ENCODE measurements at places on chromosomes 4 and X.

DNA sequence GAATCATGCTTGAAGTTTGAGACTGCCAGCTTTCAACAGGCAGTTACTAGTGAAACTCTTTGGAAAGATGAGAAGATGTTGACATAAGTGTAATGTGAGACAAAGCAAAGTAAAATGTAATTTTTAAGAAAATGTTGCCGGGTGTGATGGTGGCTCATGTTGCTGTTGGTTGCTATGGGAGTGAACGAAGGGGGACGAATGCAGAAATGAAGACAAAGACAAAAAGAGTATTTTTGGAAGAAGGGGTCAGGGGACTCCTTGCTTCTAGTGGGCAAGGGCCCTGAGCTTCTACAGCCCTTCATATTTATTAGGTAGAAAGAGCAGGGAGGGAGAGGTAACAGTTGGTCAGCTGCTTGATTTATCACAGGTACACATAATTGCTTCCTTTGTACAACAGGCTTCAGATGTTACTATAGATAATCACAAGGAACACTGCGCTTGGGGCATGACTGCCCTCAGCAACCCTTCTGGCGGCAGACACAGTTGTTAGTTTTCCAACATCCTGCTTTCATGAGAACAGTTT lies 11.9 kb upstream of the UGDH start:
- no peak for DNase-seq

- no peak for DNase-seq
These were observed 87.7 kb upstream of the SRD5A3 start for GRCh38 chr4:55258152-55258865.

DNA sequence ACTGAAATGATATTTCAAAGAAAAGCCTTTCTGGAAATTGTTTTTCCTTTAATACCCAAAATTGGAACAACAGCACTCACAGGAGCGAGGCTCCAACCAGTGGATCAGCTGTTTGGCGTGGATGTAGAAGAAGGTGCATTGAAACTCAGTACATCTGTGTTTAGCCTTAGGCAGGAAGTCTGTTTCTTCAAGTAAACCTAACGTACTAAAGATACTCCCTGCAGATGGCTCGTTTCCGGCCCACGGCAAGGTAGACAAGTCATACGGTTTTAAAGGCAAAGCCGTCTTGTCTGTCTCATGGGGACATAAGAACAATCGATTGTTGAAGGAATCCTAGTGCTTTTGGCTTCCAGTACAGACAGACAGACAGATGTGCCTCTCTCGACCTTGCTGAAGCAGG lies 50.0 kb upstream of the CLCN4 start:
- DNase-seq = no peak

DNA sequence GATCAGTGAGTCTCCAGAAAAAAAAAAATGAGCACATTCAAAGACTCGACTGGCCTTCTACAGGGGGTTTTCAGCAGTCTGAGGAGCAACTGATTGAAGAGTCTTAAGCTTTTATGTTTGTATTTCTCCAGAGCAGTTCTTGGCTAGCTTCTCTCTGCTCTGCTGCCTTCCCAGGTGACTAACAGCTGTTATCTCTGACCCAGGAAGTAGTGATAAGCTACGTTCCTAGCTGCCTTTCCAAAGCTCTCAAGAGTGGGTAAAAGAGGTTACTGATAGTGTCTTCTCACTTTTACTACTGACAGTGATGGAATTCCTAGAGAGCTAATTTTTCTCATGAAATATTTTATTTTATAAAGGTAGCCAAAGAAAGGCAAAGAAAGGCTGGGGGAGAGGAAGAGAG lies 66.6 kb downstream of the ENOX2 start:
- DNase-seq = no peak

- no peak for DNase-seq
These were observed 44.9 kb downstream of the CCNG2 start for GRCh38 chr4:77201857-77202256.

GRCh38 chrX:48891402-48892288 lies 5.9 kb downstream of the TIMM17B start:
- peak; percentile 80 for DNase-seq

DNA sequence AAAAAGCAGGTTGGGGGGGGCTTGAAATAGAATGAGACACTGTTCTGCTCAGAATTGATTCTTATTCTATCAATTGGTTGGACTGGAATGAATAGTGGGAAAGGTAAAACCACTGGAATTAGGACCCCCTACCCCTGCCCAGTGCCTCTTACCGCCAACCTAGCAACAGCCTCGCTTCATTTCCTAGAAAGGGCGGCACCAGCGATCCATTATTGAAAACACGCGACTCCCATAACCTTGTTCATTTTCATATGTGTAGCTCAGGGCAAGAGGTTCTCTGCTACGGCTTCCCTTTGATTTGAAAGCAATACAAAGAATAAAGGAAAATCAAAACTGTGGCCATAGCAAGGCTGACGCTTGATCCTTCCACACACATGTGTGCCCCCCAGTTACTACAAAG lies 33.7 kb downstream of the IDS start:
- DNase-seq = no peak

GRCh38 chr4:167578906-167579305 lies 344.6 kb upstream of the SPOCK3 start:
- DNase-seq = no peak

GRCh38 chr4:94237271-94237670 lies 29.6 kb downstream of the SMARCAD1 start:
- DNase-seq = no peak

DNA sequence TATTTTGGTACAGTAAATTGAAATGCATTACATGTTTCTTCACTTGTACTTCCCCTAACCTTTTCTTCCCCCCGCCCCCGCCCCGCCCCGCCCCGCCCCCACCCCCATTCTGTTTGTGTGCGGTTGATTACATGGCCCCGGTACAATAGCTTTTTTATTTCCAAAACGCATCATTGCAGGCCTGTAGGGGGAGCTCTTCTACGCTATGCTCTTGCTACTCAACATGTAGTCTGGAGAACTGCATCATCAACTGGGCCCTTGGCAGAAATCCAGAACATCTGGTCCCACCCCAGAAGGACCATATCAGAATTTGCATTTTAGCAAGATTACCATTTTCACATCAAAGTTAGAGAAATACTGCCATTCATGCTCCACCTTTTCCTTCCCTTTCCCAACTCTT lies 333.3 kb upstream of the DDX53 start:
- no peak for DNase-seq

GRCh38 chrX:78378476-78379115 lies 51.2 kb upstream of the CYSLTR1 start:
- no peak for DNase-seq

DNA sequence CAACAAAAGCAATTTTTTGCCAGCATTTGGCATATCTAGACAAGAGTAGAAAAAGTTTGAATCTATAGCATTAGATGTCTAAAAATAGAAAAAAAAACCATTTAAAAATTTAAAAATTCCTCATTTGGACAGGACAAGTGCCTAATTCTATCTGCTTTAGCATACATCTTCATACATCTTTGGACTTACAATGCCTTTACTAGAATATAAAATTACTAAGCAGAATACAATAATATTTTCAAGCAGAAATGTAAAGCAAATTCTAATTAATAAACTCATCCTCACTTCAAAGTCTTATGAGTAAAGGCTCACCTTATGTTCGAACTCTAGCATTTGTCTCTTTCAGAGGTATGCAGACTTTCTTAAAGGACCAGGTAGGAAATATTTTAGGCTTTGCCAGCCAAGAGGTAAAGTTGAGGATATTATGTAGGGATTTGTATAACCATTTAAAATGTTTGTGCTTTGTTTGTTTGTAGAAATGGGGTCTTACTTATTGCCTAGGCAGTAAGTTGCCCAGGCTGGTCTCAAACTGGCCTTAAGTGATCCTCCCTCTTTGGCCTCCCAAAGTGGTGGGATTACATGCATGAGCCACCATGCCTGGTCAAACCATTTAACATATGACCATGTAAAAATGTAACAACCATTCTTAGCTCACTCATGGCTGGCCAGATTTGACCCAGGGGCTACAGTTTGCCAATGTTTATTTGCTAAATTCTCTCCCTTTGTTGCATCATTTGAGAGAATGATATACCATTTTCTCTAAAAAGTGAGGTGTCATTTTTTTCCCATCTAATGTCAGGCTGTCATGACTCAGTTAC lies 29.1 kb downstream of the UGDH start:
- DNase-seq = no peak

DNA sequence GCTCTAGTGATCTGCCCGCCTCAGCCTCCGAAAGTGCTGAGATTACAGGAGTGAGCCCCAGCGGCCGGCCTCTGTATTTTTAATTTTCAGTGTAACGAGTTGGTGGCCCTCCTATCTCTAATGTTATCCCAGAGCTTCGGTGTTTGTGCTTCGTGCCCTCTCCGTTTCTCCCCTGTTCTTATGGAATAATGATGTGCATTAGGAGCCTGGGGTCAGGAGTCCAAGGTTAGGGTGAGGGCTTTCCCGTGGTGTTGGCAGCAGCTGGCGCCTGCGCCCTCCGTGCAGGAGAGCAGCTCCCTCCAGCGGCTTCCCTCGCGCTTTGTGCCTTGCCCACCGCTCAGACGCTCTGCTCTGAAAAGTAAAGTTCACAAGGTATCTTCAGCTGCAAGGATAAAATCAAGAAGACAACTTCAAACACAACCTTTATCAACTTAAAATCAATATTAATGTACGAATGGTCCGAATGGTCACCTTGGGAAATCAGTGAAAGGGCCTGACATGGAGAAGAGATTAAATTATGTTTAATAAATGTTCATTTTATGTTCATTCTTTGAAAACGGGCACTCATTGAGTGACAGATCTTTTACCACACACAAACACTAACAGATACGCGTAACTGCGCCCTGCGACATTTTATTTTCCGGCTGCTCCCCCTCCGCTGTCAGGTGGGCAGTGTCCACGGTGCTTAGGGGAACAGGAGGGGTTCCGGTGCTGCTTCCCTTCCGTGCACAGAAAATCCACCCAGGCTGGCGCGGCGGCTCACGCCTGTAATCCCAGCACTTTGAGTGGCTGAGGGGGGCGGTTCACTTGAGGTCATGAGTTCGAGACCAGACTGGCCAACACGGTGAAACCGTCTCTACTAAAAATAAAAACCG lies 62.4 kb downstream of the TRAPPC11 start:
- no peak for DNase-seq

DNA sequence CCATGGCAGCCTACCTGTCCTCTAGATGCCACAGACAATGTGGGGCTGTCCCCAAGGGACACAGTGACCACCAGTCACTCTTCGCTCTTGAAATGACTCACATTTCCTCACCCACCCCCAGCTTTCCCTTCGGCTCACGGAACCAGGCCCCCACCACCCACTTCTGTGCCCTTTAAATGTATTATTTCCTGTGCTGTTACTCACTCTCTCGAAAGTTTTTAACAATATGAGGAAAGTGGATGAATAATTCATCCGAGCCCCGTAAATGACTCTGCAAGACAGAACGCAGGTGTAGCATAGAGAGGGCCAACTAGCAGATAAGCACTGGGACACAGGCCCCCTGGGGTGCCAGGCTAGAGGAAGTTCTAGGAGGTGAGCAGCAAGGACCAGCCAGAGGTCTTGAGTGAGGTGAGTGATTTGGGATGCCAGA lies 179.5 kb upstream of the TBL1X start:
- DNase-seq = no peak

GRCh38 chrX:76971393-76972376 lies 475.5 kb upstream of the FGF16 start:
- DNase-seq = no peak

- no peak for DNase-seq
These were observed 58.6 kb downstream of the SMAD1 start for GRCh38 chr4:145540235-145540634.

DNA sequence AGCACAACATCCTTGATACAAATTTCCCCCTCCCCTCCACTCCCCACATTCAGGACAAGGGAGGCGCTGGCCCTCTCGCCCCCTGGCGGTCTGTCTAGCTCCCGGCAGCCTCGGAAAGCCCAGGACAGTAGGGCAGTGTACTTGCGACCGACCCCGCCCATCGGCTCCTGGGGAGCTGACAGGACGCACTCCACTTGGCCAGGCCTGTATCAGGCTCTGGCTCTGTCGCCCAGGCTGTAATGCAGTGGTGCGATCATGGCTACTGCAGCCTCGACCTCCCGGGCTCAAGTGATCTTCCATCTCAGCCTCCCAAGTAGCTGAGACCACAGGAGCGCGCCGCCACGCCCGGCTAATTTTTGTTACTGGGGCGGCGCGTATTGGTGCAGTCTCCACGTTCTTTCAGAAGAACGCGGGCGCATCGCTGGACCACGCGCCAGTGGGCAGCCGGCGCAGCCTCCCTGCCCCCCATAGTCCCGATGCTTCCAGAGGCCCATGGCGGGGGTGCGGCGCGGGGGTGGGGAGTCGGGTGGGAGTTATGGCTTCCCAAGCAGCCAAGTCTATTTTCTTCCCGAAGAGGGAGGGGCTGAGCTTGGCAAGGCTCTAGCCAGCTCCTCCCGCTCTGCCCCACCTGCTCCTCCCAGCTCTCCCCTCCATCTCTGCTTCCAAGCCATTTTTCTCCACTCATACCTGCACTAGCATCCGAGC lies 7.8 kb upstream of the AKAP14 start:
- DNase-seq = peak; percentile 39

GRCh38 chrX:49163555-49164419 lies 1.2 kb downstream of the MAGIX start:
- peak; percentile 58 for DNase-seq

GRCh38 chrX:119410027-119410819 lies 11.1 kb downstream of the SLC25A43 start:
- no peak for DNase-seq

DNA sequence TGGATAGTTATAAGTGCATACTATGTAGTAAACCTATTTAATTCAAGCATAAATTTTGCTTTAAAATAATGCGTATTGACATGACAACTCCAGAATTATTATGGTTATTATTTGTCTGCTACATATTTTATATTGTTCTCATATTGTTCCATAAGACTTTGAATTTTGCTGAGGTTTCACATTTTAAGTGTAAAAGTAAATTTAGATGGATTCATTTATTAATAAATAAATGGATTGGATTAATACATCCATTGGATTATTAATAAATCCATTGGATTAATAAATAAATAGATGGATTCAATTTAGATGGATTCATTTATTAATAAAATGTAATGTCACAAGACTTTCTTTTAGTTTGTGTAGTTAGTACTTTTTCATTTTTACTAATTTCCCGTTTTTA lies 1768.0 kb upstream of the PCDH10 start:
- no peak for DNase-seq

GRCh38 chrX:118066867-118067515 lies 49.6 kb downstream of the KLHL13 start:
- DNase-seq = peak; percentile 78

- no peak for DNase-seq
These were observed 846.7 kb upstream of the PRKX start for GRCh38 chrX:4560192-4560591.
